Naive B cell (primary cell): ENCODE measurements at places on chromosomes 5 and 9.

DNA sequence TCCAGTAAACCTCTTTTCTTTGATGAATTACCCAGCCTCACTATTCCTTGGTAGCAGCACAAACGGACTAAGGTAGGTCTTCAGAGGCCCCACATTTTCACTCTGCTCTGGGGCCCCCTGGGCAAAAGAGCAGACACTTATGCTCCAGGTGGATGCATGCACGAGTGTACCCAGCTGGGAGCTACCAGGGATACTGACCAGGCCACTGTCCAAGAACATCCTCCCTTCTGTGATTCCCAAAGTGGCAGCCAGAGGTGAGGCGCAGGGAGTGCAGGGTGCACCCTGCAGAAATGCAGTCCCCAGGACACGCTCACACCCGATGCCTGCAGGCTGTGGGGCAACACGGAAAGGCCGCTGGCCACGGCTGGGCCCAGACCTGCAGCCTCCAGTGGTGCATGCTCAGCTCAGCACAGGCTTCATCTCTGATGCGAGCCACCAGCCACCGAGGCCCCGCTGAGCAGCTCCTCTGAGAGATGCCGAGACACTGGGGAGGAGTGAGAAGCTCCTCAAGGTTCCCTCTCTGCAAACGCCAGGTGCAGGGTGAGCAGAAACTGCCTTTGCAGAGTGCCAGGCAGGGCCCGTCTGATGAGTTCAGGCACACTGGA lies 48.1 kb upstream of the OLFM1 start:
- DNase-seq = no peak
- no peaks in the 10 kb centered on the region for H3K36me3 ChIP-seq
- peaks cover 58% of the 10 kb centered on the region for H3K27me3 ChIP-seq

DNA sequence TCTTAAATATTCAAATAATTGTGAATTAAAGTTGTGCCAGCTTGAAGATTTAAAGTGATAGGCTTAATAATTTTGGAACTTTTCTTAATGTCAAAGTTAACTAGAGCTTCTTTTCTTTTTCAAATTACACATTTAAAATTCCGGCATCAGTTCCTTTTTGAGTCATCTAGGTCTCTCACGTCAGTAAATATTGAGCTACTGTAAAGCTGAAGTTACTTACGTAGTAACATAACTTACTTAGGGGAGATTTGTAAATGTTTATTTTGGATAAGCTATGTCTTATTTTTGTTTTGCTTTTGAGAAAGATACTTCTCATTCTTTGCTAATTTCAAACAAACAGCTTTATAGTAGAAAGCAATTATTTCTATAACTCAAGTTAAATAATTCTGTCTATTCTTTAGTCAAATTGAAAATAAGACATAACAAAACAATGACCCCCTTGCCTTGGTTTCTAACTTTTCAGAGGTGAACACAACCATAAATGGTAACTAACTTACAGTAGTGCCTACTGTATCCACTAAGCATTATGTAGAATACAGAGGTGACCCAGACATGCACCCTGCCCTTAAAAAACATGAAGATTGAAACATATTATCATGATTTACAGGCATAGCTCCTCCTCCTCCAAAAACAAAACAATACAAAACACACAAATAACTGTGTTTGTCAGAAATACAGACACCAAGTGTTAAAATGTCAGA lies 29.8 kb downstream of the CD274 start:
- H3K4me1 ChIP-seq = peaks cover 3% of the 10 kb centered on the region
- DNase-seq = no peak
- H3K4me3 ChIP-seq = no peak overlapping the region
- no peaks in the 10 kb centered on the region for H3K27me3 ChIP-seq
- H3K27ac ChIP-seq = no peak overlapping the region
- no peaks in the 10 kb centered on the region for H3K36me3 ChIP-seq

GRCh38 chr5:56307714-56308333 lies 74.7 kb upstream of the ANKRD55 start:
- H3K4me1 ChIP-seq = peaks cover 18% of the 10 kb centered on the region
- no peak overlapping the region for H3K4me3 ChIP-seq
- H3K36me3 ChIP-seq = peaks cover 15% of the 10 kb centered on the region
- no peak for DNase-seq

DNA sequence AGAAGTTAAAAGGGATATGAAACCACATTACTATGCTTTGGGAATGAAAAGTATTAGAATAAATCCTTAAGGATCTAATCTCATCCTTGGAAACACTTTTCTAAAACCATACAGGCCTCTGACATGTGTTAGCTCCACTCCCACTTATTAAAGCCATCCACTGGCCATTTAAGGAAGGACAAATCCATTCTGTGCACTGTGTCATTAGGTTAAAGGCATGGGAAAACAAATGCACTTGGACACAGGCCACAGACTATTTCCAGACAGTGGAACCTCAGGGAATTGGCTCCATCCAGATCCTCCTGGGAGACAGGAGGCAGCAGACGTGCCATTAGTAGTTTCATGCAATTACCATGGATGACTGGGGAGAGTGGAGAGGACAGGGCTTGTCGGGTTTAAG lies 454.9 kb downstream of the ENC1 start:
- H3K27ac ChIP-seq = no peak overlapping the region
- H3K4me3 ChIP-seq = no peak overlapping the region
- no peaks in the 10 kb centered on the region for H3K4me1 ChIP-seq
- DNase-seq = no peak
- H3K27me3 ChIP-seq = no peaks in the 10 kb centered on the region

DNA sequence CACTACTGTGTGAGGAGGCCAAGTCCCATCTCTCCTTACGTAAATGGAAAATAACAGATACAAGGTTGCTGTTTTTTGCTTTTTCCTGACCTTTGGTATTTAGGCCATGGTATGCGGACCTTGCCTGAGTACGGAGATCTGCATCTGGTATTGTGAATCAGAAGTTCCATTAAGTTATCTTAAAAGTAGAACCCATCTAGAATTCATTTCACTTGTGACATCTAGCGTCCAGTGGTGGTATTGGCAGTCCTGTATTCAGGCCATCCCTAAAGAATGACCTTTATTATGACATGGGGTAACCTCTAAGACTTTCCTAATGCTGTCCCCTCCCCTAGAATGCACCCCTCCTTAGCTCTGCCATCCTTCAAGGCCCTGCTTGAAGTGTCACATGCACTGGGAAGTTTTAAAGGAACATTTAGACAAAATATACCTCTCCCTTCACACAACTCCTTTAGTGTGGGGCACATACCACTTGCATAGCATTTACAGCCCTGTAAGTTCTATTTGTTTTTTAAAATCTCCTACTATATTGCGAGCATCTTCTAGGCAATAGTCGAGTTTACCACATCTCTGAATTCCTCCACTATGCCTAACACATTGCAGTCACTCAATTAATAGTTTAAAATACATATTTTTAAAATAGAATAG lies 1.9 kb upstream of the SPDL1 start:
- H3K36me3 ChIP-seq = no peaks in the 10 kb centered on the region
- peak; percentile 32 for DNase-seq
- no peak overlapping the region for H3K4me3 ChIP-seq
- peaks cover 31% of the 10 kb centered on the region for H3K4me1 ChIP-seq
- no peak overlapping the region for H3K27ac ChIP-seq

DNA sequence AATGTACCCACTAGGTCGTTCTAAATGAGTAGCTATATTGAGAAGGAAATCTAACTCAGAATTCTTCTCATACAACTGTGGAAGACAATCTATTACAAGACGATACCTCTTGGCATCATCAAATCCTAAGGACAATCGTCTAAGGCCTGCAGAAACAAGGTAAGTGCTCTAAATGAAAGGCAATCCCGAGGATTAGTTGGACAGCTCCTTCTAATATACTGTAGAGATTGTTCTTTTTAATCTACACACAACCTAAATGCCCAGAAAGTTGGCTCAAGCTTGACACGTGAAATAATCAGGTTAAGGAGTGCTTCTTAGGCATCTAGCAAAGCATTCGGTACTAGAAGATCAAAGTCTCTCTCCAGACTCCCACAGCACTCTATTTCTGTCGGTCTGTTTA lies 55.1 kb downstream of the MED27 start:
- H3K36me3 ChIP-seq = peaks cover 13% of the 10 kb centered on the region
- H3K27ac ChIP-seq = no peak overlapping the region
- no peak overlapping the region for H3K4me3 ChIP-seq
- no peaks in the 10 kb centered on the region for H3K27me3 ChIP-seq
- peaks cover 18% of the 10 kb centered on the region for H3K4me1 ChIP-seq

GRCh38 chr9:82722051-82722450 lies 340.9 kb downstream of the RASEF start:
- DNase-seq = no peak
- no peaks in the 10 kb centered on the region for H3K27me3 ChIP-seq
- no peak overlapping the region for H3K4me3 ChIP-seq

- H3K27ac ChIP-seq = peak overlapping the region; percentile 90
- H3K27me3 ChIP-seq = no peaks in the 10 kb centered on the region
- H3K36me3 ChIP-seq = peaks cover 32% of the 10 kb centered on the region
- peak overlapping the region; percentile 49 for H3K4me3 ChIP-seq
- H3K4me1 ChIP-seq = peaks cover 78% of the 10 kb centered on the region
These were observed 23.4 kb downstream of the AKNA start for GRCh38 chr9:114364134-114365041.

DNA sequence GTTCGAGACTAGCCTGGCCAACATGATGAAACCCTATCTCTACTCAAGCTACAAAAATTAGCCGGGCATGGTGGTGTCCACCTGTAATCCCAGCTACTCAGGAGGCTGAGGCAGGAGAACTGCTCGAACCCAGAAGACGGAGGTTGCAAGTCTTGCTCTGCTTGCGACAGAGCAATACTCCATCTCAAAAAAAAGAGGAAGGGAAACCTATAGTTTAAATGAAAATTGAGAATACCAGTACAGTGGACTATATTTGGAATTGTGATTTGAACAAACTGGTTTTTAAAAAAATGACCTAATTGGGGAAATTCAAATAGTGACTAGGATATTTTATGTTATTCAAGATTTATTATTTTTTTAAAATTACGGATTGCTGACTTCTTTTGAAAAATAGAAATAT lies 33.2 kb downstream of the DIAPH1 start:
- no peak overlapping the region for H3K4me3 ChIP-seq
- H3K36me3 ChIP-seq = peaks cover 24% of the 10 kb centered on the region
- no peaks in the 10 kb centered on the region for H3K27me3 ChIP-seq
- H3K4me1 ChIP-seq = peaks cover 17% of the 10 kb centered on the region
- no peak for DNase-seq

- H3K4me3 ChIP-seq = no peak overlapping the region
- peaks cover 25% of the 10 kb centered on the region for H3K4me1 ChIP-seq
- peaks cover 19% of the 10 kb centered on the region for H3K36me3 ChIP-seq
- DNase-seq = no peak
- no peaks in the 10 kb centered on the region for H3K27me3 ChIP-seq
These were observed 60.1 kb downstream of the PRKACG start for GRCh38 chr9:68953771-68954170.

- no peaks in the 10 kb centered on the region for H3K27me3 ChIP-seq
- H3K27ac ChIP-seq = no peak overlapping the region
- H3K4me3 ChIP-seq = no peak overlapping the region
- DNase-seq = no peak
These were observed 94.2 kb upstream of the CTNND2 start for GRCh38 chr5:11998397-11998796.

DNA sequence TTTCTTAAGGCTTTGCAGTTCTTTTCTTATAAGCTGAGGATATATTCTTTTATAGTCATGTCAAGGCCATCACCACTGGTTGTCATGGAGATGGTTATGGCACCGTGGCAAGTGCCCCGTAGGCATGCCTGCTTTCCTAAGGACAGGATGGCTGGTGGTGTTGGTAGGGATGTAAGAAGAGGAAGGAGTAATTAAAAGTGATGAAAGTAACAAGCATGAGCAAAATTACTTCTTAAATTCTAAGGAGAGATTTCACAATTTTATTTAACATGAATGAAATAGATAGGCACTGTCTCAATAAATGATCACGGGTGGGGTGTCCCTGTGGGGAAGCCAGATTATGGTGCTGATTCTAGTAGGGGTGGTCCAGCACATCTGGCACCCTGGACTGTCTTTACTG lies 290.2 kb upstream of the KLF4 start:
- H3K4me3 ChIP-seq = no peak overlapping the region
- peak overlapping the region; percentile 53 for H3K27ac ChIP-seq
- no peaks in the 10 kb centered on the region for H3K36me3 ChIP-seq
- DNase-seq = no peak
- no peaks in the 10 kb centered on the region for H3K27me3 ChIP-seq

DNA sequence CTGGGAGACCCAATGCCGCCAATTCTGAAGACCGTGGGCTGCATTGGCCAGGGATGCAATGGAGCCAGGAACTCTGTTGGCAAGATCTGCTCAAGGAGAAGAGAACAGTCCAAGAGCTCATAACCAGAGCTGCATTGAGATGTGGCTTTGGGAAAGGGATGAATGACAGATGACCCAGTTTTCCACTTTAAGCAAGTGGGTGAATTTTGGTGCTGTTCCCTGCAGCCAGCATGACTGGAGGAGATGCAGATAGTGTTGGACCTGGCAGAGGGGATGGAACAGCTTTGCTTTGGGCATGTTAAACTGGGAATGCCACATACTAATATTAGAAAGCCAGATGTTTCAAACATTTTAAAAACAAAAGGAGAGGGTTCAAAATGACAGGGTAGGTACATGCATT lies 143.1 kb downstream of the FSTL4 start:
- DNase-seq = no peak
- no peak overlapping the region for H3K4me3 ChIP-seq
- H3K4me1 ChIP-seq = peaks cover 7% of the 10 kb centered on the region
- H3K36me3 ChIP-seq = no peaks in the 10 kb centered on the region
- no peak overlapping the region for H3K27ac ChIP-seq

DNA sequence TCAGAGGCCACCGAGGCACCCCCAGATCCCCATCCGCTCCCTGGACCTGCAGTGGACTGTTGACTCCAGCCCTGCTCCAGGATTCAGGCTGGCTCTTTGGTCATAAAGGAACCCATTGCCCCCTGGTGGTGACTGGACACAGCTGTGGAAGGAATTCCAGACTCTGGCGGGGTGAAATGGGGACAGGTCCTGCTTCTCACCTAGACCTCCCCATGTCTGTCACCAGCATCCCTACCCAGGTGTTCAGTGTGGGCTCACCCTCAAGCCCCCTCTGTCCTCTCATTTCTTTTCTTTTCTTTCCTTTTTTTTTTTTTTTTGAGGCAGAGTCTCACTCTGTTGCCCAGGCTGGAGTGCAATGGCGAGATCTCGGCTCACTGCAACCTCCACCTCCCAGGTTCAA lies 25.5 kb upstream of the STXBP1 start:
- no peaks in the 10 kb centered on the region for H3K4me1 ChIP-seq
- no peak overlapping the region for H3K4me3 ChIP-seq
- peak; percentile 48 for DNase-seq
- H3K27me3 ChIP-seq = peaks cover 26% of the 10 kb centered on the region
- no peaks in the 10 kb centered on the region for H3K36me3 ChIP-seq

DNA sequence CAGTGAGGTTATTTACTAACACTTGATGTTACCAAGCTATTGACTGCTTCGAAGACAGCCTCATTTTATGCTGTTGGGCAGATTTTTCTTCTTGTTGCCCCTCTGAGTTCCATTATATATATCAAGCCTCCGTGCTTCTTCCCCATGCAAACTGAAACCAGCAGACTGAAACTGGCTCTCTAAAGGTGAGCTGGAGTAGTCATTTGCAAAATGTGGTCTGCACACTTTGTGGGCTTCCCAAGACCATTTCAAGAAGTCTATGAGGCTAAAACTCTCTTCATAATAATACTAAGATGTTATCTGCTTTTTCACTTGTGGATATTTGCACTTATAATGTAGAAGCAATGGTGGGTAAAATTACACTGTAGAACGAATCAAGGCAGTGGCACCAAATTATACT lies 13.9 kb downstream of the SLC36A1 start:
- H3K27me3 ChIP-seq = no peaks in the 10 kb centered on the region
- no peak overlapping the region for H3K27ac ChIP-seq
- H3K36me3 ChIP-seq = peaks cover 22% of the 10 kb centered on the region
- no peak overlapping the region for H3K4me3 ChIP-seq
- DNase-seq = no peak
